ENCODE measurements at places on chromosomes 12 and 14.

DNA sequence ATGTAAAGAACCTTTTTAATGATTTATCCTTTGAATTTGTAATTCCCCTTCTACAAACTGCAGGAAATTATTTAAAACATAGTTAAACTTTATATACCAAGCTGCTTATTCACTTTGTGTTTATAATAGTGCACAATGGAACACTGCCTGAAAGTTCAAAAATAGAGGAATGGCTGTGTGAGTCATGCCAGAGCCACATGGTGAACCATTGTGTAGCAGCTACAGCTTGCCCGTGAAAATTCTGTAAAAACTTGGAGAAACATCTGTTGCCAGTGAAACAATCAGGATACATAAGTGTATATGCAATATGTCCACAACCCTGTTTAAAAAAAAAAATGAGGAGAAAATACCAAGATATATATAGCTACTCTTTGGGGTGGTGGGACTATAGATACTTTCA lies 59.5 kb downstream of the VEZT start:
- DNase-seq, result no peak

DNA sequence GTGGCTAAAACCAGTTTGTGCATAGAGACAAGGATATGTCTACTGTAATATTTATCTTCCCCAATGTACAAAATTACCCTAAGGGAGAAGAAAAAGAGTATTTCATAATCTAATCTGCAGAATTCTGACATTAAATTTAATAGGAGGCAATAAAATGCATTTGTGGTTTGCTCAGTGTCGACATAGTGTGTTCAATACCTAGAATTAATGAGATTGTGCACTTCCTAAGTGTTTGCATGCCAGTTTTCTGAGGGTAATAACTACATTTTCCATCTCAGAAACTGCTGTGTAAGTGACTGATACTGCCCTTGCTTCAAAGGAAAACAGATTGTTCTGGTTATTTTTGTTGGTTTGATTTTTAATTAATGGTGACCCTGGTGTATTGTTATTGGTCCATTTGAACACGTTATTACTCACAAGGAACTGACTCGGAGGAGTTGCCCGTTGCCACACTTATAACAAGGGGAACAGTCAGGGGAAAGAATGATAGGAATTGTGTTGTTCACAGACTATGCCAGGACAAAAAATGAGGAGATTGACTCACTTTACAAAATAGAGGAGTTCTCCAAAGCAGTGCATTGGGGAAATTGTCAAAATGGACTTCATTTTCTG lies 960.3 kb upstream of the TMEM132C start:
- DNase-seq, result no peak

DNA sequence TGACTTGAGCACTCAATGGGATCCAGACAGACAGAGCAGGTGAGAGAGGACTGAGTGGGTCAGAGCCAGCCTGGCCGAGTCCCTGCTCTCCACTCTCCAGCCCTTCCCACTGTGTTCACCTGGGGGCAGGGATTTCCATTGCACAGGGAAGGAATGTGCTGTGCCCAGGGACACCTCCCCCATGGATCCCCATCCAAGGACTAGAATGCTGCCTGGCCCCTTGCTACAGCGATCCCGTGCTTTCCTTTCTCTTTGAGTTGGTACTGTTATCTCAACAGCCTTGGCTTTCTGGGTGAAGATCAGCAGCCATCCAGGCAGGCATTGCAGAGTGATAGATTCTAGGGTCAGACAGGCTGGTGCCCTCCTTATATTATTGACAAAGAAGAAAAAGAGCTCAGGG lies 60.3 kb upstream of the DLK1 start:
- DNase-seq, result no peak

DNA sequence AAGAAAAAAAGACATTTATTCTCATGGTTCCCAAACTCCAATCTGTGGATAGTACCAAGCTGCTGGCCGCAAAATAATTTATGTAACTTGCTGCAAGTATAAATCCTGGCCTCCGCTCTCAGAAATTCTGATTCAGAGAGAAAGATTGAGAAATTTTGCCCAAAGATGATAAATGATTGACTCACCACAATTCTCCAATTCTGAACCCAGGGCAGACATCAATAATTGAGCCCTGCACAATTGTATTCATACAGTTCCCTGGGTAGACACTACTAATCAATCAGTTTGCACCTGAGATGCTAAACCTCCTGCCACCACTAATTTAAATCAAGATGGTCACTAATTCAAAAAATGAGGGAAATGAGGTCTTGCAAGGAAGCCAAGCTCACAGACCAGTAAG lies 38.2 kb downstream of the TRPV4 start:
- DNase-seq, result no peak

GRCh38 chr12:108104657-108105056 lies 24.4 kb upstream of the WSCD2 start:
- no peak for DNase-seq
